Testis (tissue), 5 donors: ENCODE measurements at places on chromosomes 4 and X.
A peak's percentile ranks its signal among the peaks of the same experiment; 100 is the strongest.

DNA sequence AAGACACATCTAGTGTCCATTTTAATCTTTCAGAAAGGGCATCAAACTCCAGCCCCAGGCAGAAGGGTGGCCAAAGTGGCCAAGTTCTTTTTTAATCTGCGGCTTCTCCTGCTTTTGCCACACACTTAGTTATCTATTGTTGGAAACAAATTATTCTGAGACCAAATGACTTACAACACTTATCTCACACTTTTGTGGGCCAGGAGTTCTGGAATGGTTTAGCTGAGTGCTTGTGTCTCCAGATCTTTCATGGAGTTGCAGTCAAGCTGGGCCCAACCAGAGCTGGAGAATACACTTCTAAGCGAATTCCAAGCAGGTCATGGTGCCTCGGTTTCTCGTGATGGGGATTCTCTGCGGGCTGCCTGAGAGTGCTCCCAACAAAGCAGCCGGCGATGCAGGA lies 4.0 kb downstream of the TXK start:
- no peaks in the 10 kb centered on the region for H3K27me3 ChIP-seq
- DNase-seq: no peak
- no peak overlapping the region for H3K27ac ChIP-seq
- H3K36me3 ChIP-seq: no peaks in the 10 kb centered on the region
- H3K4me3 ChIP-seq: no peak overlapping the region

- H3K36me3 ChIP-seq: no peaks in the 10 kb centered on the region
- no peak for DNase-seq
- no peak overlapping the region for H3K4me3 ChIP-seq
- no peaks in the 10 kb centered on the region for H3K4me1 ChIP-seq
Observed at GRCh38 chr4:35725131-35725530, 519.2 kb downstream of the ARAP2 start.

- H3K36me3 ChIP-seq: no peaks in the 10 kb centered on the region
- H3K27ac ChIP-seq: no peak overlapping the region
- DNase-seq: no peak
- no peak overlapping the region for H3K4me3 ChIP-seq
Observed at GRCh38 chr4:162485486-162485885, 321.7 kb upstream of the FSTL5 start.

GRCh38 chr4:8747467-8748235 lies 124.0 kb downstream of the HMX1 start:
- H3K36me3 ChIP-seq: no peaks in the 10 kb centered on the region
- H3K4me3 ChIP-seq: peak overlapping the region; percentile 17
- H3K27ac ChIP-seq: no peak overlapping the region
- no peak for DNase-seq
- no peaks in the 10 kb centered on the region for H3K4me1 ChIP-seq

GRCh38 chr4:1777822-1778641 lies 15.1 kb upstream of the FGFR3 start:
- H3K4me3 ChIP-seq: no peak overlapping the region
- no peak overlapping the region for H3K27ac ChIP-seq
- no peaks in the 10 kb centered on the region for H3K4me1 ChIP-seq
- no peaks in the 10 kb centered on the region for H3K27me3 ChIP-seq
- H3K36me3 ChIP-seq: no peaks in the 10 kb centered on the region
- DNase-seq: no peak

DNA sequence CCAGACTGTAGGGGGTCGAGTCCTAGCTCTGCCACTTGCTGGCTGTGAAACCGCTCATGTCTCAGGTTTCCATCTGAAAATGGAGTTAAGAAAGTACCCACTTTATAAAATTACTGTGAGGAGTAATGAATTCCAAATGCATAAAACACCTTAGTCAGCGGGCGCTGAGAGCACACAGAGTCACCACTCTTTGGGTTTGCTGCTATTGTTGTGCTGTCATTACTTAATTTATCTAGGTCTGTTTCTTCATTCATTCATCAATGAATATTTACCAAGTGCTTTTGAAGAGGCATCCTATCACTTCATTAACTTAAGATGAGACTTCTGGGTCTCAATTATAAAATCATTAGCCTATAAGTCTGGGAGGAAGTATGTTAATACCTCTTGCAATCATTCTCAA lies 317.3 kb downstream of the FBXW7 start:
- H3K4me3 ChIP-seq: no peak overlapping the region
- no peaks in the 10 kb centered on the region for H3K36me3 ChIP-seq
- no peaks in the 10 kb centered on the region for H3K4me1 ChIP-seq
- H3K27me3 ChIP-seq: no peaks in the 10 kb centered on the region

- no peaks in the 10 kb centered on the region for H3K36me3 ChIP-seq
- H3K4me3 ChIP-seq: no peak overlapping the region
- no peak overlapping the region for H3K27ac ChIP-seq
Observed at GRCh38 chrX:140762061-140762460, 52.5 kb downstream of the LINC00632 start.

GRCh38 chrX:149476513-149476912 lies 28.6 kb downstream of the IDS start:
- no peak overlapping the region for H3K27ac ChIP-seq
- no peak overlapping the region for H3K4me3 ChIP-seq
- DNase-seq: no peak
- H3K36me3 ChIP-seq: no peaks in the 10 kb centered on the region
- no peaks in the 10 kb centered on the region for H3K4me1 ChIP-seq

GRCh38 chrX:66015900-66016689 lies 23.8 kb downstream of the VSIG4 start:
- no peaks in the 10 kb centered on the region for H3K27me3 ChIP-seq
- no peak for DNase-seq
- H3K4me3 ChIP-seq: no peak overlapping the region

GRCh38 chrX:44244008-44244407 lies 99.5 kb downstream of the EFHC2 start:
- no peaks in the 10 kb centered on the region for H3K4me1 ChIP-seq
- H3K27ac ChIP-seq: no peak overlapping the region
- no peak for DNase-seq
- no peaks in the 10 kb centered on the region for H3K36me3 ChIP-seq
- H3K4me3 ChIP-seq: no peak overlapping the region
- no peaks in the 10 kb centered on the region for H3K27me3 ChIP-seq

- peak overlapping the region; percentile 68 for H3K4me3 ChIP-seq
- no peaks in the 10 kb centered on the region for H3K36me3 ChIP-seq
- no peaks in the 10 kb centered on the region for H3K4me1 ChIP-seq
- H3K27me3 ChIP-seq: no peaks in the 10 kb centered on the region
- peak; percentile 33 for DNase-seq
Observed at GRCh38 chr4:109559625-109559982, 442 bp upstream of the MCUB start.

DNA sequence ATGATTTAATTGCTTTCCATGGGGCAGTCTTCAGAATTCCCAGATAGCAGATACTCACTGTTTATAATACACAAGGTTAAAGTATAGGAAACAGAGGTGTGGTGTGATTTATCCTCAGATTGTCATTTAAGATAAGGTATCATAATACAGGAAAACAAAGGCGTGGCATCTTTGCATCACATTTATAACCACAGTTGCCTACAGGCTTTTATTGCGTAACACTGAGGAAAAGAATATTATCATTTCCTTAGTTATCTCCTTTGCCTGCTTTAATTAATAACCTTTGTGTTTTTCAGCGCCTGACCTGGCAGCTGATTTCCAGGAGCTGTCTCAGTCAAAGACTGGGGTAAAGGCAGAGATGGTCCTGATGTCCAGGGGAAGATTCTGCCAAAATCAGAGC lies 68.8 kb downstream of the SSX7 start:
- H3K27me3 ChIP-seq: no peaks in the 10 kb centered on the region
- H3K27ac ChIP-seq: no peak overlapping the region
- no peaks in the 10 kb centered on the region for H3K36me3 ChIP-seq
- DNase-seq: no peak

GRCh38 chr4:14379183-14379582 lies 623.1 kb upstream of the CPEB2 start:
- no peaks in the 10 kb centered on the region for H3K27me3 ChIP-seq
- H3K4me3 ChIP-seq: no peak overlapping the region
- DNase-seq: no peak

DNA sequence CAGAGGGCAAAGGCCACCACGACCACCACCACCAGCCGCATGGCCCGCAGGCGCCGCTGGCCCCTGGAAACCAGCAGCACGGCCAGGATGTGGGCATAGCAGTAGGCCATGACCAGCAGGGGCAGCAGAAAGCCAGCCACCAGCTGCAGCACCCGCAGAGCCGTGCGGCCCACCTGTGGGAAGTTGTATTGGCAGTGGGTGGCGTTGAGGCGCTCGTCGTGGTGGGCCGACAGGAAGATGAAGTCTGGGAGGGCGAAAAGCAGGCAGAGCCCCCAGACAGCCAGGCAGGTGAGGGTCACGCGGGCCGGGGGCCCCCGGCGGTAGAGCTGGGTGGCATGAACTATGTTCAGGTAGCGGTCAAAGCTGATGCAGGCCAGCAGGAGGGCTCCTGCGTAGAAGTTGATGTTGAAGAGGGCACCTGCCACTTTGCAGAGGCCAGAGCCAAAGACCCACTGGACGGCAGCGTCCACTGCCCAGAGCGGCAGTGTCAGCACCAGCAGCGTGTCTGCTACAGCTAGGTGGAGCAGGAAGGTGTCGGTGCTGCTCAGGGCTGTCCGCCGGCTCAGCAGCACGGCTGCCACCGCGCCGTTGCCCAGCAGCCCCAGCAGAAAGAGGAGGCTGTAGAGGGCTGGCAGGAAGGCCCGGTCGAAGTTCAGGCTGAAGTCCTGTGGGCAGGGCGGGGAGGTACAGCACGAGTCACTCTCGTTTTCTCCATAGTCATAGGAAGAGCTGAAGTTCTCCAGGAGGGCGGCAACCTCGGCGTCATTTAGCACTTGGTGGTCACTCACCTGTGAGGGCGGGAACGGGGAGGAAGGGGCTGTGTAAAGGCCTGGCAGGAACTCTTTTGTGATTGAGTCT lies 1.4 kb downstream of the CXCR3 start:
- no peaks in the 10 kb centered on the region for H3K36me3 ChIP-seq
- no peaks in the 10 kb centered on the region for H3K27me3 ChIP-seq
- no peaks in the 10 kb centered on the region for H3K4me1 ChIP-seq

- no peak overlapping the region for H3K27ac ChIP-seq
- no peaks in the 10 kb centered on the region for H3K27me3 ChIP-seq
- no peak overlapping the region for H3K4me3 ChIP-seq
Observed at GRCh38 chr4:73682508-73682907, 57.9 kb upstream of the CXCL8 start.

GRCh38 chr4:48680848-48681568 lies 99.1 kb downstream of the FRYL start:
- H3K4me1 ChIP-seq: no peaks in the 10 kb centered on the region
- H3K4me3 ChIP-seq: no peak overlapping the region
- DNase-seq: no peak
- H3K36me3 ChIP-seq: no peaks in the 10 kb centered on the region

- H3K4me3 ChIP-seq: no peak overlapping the region
- no peak for DNase-seq
- no peaks in the 10 kb centered on the region for H3K36me3 ChIP-seq
- H3K27ac ChIP-seq: no peak overlapping the region
Observed at GRCh38 chrX:118579417-118579816, 83.8 kb downstream of the DOCK11 start.

DNA sequence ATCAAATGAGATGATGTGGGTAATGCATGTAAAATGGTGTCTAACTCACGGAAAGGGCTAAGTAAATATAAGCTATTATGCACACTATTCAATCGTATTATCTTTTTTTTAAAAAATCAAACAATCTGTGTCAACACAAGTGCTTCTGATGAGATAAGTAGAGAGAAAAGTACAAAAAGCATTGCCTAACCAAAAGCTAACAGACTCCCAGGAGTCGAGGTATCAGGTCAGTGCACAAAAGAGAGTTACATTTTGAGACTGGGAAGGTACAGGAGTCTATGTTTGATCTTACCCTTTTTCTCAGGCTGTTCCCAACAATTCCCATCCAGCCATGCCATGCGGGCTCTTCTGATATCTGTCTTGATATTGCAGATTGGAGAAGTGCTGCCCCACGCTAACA lies 203.3 kb upstream of the ZIC3 start:
- DNase-seq: no peak
- no peak overlapping the region for H3K27ac ChIP-seq
- no peaks in the 10 kb centered on the region for H3K4me1 ChIP-seq
- H3K27me3 ChIP-seq: no peaks in the 10 kb centered on the region

DNA sequence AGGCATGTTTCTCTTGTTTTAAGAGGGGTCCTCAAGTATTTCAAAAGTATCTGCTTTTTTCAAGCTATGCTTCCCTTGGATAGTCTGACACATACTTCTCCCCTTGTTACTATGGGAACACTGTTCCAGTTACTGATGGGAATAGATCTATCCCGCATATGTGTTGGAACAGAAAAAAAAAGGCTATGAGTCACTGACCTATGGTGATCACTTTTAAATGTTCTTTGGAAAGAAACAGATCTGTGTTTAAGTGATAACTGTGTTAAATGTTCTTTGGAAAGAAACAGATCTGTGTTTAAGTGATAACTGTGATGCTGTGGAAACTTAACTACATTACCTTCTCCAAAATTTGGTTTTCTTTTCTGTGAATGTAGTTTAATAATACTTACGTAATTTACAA lies 303.2 kb downstream of the TEX13C start:
- H3K4me1 ChIP-seq: no peaks in the 10 kb centered on the region
- H3K36me3 ChIP-seq: no peaks in the 10 kb centered on the region
- H3K27me3 ChIP-seq: no peaks in the 10 kb centered on the region

DNA sequence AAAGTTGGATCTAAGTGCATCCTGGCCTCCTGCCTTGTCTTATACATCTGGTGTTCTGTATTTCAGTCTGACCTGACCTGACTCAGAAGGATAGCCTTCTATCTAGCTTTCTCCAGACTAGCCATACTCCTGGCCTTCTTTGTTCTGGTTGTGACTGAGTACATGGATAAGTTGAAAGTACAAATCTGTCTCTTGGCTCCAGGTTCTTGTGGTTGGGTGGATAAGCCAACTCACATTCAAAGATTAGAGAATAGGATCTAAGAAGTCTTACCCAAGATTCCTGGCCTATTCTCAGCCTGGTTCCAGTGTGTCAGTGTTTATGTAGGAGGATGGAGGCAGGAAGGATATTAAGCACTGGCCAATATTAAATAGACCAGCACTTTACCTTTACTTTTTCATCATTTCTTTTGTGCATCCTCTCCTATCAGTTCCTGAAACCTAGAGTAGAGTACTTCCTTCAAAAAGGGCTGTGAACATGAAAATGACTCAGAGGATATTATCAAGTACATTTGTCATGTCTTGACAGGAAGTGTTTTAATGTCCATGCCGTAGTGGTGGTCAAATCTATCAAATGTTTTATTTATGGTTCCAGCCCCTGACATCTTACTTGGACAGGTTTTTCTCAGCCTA lies 123.5 kb downstream of the IL15 start:
- no peak overlapping the region for H3K4me3 ChIP-seq
- H3K36me3 ChIP-seq: no peaks in the 10 kb centered on the region
- H3K4me1 ChIP-seq: no peaks in the 10 kb centered on the region
- no peaks in the 10 kb centered on the region for H3K27me3 ChIP-seq
- no peak overlapping the region for H3K27ac ChIP-seq

- no peak overlapping the region for H3K4me3 ChIP-seq
- DNase-seq: no peak
- no peak overlapping the region for H3K27ac ChIP-seq
- no peaks in the 10 kb centered on the region for H3K27me3 ChIP-seq
- H3K4me1 ChIP-seq: no peaks in the 10 kb centered on the region
Observed at GRCh38 chrX:136046295-136047015, 61.2 kb downstream of the SLC9A6 start.
